ENCODE measurements at places on chromosomes 7 and 10. TPM values are rescaled to one million over a fixed set of nuclear protein-coding genes. Genes with fewer than 3 reads are reported as not detected.

- DNase-seq, result no peak
Observed at GRCh38 chr10:127679642-127680255, 57.2 kb upstream of the FOXI2 start.

DNA sequence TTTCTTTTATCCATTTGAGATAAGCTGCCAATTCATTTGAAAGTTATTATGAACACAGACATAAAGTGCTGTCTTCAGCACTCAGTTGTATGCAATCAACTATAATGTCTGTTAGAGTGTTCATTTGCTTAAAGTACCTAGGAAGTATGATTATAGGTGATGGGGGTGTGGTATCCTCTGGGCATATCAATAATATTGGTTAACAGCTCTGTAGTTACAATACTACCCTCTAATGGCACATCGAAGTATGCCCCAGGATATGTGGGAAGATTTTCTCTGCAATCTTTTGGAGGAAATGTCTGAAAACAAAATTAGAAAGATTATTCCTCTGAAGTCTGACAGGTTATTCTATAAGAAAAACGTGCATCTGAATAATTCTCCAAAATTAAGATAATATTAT, 429.7 kb downstream of the ARL4A start:
- DNase-seq, result no peak

- no peak for DNase-seq
Observed at GRCh38 chr10:4315551-4315950, 510.5 kb upstream of the AKR1E2 start.

DNA sequence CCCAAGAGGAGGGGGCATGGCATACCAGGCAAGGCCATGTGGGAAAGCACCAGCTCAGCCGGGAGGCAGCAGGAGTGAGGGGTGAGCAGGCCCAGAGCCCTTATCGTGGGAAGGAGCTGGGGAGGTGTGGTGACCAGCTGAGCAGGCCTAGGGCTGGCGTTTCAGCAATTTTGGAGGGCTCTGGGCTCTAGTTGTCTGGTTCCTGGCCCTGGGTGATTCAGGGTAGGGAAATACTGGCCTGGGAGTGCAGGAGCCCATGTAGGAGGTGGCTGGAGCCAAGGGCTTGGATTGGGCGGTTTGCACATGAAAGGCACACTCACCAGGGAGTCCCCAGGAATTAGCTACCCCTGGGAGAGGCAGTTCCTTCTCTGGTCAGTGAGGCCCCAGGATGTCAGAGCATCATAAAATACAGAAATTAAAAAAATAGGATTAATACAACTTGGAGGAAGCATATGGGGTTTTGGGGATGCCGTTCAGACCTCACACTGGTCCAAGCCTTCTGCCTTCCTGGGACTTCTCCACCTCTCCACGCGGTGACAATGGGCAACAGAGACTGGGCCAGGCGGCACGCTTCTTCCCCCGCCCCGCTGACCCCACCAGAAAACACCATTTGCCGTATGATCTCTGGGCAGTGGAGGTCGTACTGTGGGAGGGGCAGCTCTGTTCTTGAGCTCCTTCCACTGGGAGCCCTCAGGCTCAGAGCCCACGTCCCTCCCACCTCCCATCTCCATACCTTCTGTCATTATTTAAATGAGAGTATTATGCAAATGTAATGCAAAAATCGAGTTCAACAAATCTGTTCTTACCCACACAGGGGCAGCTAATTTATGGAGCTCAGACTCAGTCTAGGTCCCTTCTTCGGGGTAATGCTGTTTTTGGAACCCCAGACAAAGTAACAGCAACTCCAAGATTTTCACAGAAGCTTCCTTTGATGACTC, 133.0 kb upstream of the FAM20C start:
- DNase-seq, result no peak

Gene SEMA3D
- 7.7 TPM for total RNA-seq

- DNase-seq, result no peak
Observed at GRCh38 chr10:77593771-77594470, 43.7 kb downstream of the KCNMA1 start.

DNA sequence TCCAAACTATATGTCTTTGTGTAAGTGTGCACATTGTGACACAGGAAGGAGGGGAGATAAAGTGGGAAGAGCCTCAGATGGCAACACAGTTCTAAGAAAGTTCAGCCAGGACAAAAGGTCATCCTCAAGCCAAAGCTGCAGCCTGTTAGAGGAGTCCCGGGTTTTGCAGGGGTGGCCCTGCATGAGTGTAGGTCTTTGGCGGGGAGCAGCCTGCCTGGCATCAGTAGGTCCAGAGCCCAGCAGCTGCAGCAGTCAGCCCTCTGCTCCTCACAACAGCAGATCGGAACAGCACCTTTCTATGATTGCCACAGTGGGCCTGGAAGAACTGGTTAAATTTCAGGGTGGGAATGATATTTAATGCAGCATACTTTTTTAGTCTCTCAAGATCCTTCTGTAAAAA, 13.5 kb upstream of the VDAC2 start:
- DNase-seq, result no peak

GRCh38 chr7:80859272-80859970, 59.4 kb downstream of the SEMA3C start:
- DNase-seq, result no peak

DNA sequence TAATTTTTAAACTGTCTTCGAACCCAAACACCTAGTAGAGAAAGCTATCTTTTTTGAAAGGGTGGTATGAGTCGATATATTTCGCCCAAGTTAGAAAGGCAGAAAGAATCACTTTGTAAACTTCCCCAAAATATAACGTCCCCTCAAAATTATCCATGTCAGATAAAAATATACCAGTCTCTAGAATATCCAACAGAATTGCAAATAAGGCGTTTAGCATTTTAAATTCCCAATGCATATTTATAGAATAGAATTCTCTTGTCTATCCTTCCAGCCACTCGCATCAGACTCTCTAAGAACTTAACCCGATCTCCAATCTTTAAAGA, 2.1 kb downstream of the CTBP2 start:
- DNase-seq, result no peak

Gene IKZF5
- total RNA-seq, result 28.2 TPM

- DNase-seq, result no peak
Observed at GRCh38 chr10:5812283-5813090, 747 bp downstream of the GDI2 start.

GRCh38 chr7:137886281-137886680, 39.5 kb upstream of the DGKI start:
- DNase-seq, result no peak

Gene HABP2
- 2.1 TPM for total RNA-seq

DNA sequence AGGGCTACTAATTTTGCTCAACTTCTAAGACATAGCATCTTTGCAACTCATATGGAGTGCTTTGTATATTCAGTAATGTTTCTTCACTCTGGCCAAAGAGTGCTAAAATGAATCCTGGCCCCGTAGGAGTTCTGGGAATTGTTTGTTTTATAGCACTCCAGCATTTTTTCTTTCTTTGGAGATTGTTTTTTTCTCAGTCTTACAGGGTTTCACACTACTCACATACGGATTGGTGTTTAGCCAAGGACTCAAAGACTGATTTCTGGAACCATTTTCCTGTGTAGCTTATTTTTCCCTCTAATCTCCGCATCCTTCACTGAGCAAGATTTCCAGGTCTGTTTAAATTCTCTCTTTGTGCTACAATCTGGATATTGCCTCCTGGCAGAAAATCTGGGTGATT, 6.4 kb downstream of the TAS2R41 start:
- DNase-seq, result no peak

Gene OR2A12
- not detected for total RNA-seq

Gene NUTM2A
- 2.9 TPM for total RNA-seq

Gene THSD7A
- total RNA-seq, result 9.3 TPM

DNA sequence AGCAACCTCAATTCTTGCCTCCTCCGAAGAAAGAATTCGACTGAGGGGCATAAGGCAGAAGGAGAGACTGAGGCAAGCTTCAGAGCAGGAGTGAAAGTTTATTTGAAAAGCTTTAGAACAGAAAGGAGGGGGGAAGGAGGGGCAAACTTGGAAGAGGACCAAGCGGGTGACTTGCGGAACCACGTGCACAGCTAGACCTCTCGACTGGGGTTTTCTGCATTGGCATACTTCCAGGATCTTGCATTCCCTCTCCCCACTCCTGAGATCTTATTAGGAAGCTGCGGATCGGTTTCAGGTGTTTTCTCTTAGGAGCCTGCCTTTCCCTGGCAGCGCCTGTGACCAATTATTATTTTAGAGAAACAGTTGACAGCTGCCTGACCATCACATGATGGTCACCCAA, 20.3 kb upstream of the CPXM2 start:
- DNase-seq, result no peak

Gene NXPH1
- 19.5 TPM for total RNA-seq

DNA sequence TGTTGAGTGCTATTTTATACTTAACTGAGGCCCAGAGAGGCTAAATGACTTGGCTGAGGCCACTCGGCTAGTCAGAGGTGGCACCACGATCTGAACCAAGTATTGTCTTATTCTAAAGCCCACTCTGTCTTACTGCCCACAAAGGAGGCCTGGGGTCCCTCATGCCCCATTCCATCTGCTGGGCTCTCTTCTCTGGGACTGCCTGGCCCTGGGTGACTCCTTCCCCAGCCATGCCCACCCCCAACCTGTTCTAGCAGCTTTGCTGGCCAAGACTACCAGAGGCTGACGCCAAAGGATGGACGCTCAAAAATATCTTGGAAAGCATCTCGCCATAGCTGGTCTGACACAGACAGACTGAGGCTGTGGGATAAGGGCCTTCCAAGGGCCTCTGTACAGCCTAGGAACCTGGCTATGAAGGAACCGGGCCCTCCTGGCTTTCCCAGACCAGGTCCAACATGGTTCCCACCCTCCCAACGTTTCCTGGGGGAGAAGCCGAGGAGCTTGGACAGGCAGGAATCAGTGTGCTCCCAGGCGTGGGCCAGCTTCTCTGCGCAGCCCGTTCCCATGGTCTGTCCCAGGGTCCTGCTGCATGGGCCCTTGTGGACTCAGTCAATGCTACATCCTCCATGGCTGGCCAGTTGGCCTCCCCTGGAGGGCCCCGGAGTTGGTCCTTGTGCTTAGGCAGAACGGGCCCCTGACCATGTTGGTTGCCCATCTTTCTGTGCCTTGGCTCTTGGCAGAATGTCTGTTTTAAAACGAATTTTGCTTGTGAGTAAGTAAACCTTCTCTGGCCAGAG, 11.7 kb downstream of the HSPA12A start:
- DNase-seq, result no peak

Gene NEURL1
- 60.6 TPM for total RNA-seq

- no peak for DNase-seq
Observed at GRCh38 chr7:28481091-28481926, 69.0 kb downstream of the CREB5 start.

Gene CREB5
- total RNA-seq, result 15.4 TPM

DNA sequence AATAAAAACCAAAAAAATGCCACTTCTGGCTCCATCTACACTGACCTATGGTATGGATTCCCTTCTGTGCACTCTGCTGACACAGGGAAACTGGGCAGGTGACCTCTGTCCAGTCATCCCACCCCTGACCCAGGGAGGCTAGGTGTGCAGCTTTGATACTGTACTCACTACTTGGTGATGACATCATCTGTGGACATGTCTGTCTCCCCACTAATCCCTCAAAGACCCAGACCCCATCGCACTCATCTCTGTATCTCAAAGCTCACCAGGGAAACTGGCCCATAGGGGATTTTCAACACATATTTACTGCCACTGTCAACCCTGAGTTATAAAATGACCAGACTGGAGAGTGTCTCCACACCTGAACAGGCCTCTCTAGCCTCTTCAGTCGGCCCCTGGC, 10.6 kb downstream of the SGMS1 start:
- DNase-seq, result no peak

GRCh38 chr10:124233546-124234138, 140.2 kb upstream of the CHST15 start:
- no peak for DNase-seq

All from dorsolateral prefrontal cortex (tissue), 122 donors.